CD4-positive, CD25-positive, alpha-beta regulatory T cell (primary cell): ENCODE measurements at places on chromosomes 16 and 17. TPM values are rescaled to one million over a fixed set of nuclear protein-coding genes. Genes with fewer than 3 reads are reported as not detected.

CIBAR2 gene
- not detected for total RNA-seq

TEX19 gene
- total RNA-seq, result not detected

GRCh38 chr16:69003500-69003899 lies 102.0 kb upstream of the HAS3 start:
- no peak for DNase-seq

DNA sequence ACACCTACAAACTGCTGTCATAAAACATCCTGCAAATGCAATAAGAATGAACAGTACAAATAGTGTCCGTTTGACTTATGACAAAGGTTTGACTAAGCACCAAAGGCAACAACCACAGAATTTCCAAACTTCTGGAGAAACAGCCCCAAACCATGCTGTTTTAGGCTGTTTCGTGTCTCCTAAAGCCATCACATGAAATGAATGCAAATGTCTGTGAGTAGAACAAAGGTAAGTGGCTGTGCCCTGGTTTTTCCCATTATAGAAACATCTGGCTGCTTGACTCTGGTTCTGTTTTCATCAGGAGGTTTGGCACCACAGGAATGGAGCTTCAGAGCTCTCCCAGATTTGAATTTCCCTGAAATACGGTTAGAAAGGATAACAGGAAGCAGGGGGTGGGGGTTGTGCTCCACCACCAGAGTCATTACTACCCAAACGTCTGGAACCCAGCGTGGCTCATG lies 4.6 kb upstream of the EMP2 start:
- no peak for DNase-seq

- DNase-seq, result no peak
Measured at GRCh38 chr16:50498431-50499155, 49.6 kb upstream of the NKD1 start.

DNA sequence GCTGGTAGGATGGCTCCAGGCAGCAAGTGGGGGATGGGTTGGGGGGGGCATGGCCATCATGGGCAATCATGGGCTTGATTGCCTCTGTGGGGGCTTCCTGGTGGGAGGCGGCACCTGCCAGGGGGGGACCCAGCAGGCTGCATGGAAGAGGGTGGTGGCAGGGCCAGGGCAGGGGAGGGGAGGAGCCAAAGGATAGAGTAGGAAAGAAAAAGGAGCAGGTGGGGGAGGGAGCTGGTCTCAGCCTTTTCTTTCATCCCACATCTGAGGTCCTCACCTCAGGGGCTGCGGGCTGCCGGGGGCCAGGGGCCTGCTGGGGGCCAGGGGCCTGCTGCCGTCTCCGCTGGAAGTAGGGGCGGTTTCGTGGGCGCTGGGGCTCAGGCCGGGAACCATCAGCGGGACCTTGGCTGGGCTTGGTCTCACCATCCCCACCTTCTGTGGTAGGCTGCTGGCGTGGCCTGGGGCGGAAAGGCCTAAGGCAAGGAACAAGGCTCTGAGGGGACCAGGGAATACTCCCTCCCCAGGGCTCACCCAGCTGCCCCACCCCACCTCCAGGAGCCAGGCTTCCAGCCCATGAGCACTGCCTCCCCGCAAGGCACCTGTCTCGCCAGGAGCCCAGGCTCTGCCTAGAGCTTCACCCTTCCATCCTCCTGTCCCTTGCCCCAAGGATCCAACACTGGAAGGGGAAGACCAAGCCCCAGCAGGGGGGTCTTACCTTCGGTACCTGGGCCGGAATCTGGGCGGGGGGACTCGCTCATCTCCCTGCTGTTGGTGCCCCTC lies 5.0 kb downstream of the YBX2 start:
- no peak for DNase-seq
